ENCODE measurements at places on chromosomes 2 and 18.

- no peak for DNase-seq
Measured at GRCh38 chr2:26581991-26582842, 58.9 kb downstream of the CIB4 start.

DNA sequence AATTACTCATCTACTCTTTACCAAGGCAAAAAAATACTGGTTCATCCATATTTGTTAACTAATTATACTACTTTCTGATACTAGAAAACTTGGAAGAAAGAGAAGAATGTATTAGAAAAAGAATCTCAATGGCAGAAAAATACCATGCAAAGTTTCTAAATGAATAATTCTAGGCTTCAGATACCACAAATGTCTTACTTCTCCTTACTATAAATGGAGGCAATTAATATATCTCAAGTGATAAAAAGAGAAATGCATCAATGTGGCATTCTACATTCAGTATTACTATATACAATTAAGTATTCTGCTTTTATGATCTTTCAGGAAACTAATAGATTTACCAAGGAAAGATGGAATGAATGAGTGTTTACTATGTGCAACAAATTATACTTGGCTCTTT, 85.5 kb downstream of the ITSN2 start:
- no peak for DNase-seq

DNA sequence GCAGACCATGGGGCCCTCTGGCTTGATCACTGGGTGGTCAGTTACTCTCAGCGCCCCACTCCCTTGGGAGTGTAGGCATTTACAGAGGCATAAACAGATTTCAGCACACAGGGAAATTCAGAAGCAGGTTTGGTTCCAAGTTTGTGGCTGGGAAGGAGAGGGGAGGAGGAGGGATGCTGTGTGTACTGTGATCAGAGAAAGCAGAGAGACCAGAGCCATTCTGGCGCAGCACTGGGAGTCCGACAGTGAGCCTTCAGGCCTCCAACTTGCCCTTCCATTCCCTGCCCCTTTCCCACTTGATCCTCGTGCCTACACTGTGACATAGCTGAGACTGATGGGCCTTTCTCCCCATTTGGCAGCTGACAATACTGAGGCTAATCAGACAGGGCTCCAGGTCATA, 47.8 kb upstream of the LOXHD1 start:
- DNase-seq: no peak

DNA sequence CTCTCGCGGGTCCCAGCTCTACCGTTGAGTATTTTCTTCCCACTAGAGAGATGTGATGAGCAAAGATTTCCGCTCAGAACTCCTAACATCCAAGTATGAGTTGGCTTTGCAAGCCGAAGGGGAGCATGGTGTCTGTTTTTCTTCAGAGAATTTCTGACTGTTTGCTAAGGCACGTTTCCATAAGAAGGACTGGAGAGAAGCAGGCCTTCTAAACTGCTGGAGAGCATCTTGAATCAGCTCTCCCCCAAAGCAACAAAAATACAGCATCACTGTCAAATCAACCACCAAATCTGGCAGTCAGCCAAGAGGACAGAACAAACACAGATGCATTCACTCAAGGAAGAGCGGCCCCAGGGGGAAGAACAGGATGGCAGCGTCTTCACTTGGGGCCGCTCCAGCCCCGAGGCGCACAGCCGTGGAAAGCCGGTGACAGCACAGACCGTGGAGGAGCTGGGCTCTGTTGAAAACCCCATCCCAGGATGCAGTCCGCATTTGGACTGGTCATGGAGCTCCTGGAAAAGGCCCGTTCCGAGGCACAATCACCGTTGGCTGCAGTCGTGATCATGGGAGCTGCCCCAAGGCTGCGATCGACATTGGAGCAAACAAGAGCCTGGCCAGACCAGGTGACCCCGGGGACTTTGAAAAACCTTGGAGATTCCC, 101.4 kb downstream of the NFATC1 start:
- DNase-seq: no peak

DNA sequence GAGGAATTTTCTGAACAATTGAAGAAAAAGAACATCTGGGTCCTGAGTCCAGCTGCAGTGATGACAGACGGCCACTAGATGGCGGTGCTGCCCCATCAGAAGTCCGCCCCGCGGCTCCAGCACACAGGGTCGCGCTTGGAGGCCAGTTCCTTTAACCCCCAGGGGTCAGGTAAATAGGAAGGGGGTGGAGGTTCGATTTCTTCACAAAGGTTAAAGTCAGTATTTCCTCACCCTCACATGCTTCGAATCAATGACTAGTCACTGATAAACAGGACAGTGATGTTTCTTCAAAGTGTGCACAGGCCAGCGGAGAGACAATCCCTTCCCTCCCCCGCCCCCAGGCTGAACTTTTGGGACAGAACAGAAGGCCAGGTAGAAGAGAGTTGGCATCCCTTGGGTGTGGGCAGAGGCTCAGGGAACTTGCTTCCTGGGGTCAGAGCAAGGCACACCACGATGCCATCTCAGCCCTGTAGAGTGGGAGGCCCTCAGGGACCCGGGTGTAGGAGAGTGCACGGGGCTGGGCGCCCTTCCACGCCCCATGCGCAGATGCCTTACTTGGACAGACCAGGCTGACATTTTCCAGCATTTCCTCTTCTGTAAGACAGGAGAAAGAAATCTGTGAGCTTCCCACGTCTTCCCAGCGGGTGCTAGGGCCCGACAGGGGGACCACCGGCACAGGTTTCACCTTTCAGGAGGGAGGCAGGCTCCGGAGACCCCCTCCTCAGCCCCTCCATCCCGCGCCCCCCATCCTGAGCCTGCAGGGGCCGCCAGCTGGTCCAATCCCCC, 722 bp downstream of the APOB start:
- peak; percentile 45 for DNase-seq

GRCh38 chr2:216388046-216388884, 16.0 kb upstream of the MARCHF4 start:
- DNase-seq: no peak

- DNase-seq: no peak
Measured at GRCh38 chr2:191860760-191861466, 14.0 kb upstream of the CAVIN2 start.

- no peak for DNase-seq
Measured at GRCh38 chr18:25516747-25517498, 165.0 kb upstream of the ZNF521 start.

DNA sequence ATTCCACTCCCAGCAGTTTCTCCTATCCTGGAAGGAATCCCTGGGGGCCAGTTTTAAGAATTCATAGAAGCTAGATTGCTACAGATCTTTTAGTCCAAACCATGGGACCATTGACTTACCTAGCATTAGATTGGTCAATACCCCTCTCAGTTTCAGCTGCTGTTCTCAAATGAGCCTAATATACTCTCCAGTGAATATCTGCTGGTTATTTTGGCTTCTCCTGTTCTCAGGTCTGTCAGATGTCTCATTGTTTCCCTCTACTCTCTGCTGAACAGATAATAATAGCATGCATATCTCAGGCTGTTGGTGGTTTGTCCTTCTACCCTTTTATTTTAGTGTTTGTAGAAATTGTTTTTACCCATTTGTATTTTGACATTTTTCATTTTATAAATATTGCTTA, 99.5 kb downstream of the FHOD3 start:
- no peak for DNase-seq

- peak; percentile 10 for DNase-seq
Measured at GRCh38 chr2:203532957-203533658, 2.0 kb downstream of the RAPH1 start.

DNA sequence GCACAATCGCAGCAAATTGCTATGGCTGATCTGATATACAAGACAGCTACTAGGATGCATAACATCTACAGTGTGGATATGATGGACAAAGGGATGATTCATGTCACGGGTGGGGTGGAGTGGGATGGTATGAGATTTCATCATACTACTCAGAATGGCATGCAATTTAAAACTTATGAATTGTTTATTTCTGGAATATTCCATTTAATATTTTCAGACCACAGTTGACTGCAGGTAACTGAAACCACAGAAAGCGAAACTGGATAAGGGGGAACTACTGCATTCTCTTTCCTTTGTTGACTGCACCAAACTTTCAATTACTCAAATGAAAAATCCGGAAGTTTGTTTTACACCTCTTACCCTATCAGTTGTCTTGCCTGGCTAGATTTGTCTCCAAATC, 94.4 kb upstream of the NEUROD1 start:
- DNase-seq: peak; percentile 34

- peak; percentile 4 for DNase-seq
Measured at GRCh38 chr2:146579147-146579930, 1265.5 kb upstream of the ACVR2A start.

DNA sequence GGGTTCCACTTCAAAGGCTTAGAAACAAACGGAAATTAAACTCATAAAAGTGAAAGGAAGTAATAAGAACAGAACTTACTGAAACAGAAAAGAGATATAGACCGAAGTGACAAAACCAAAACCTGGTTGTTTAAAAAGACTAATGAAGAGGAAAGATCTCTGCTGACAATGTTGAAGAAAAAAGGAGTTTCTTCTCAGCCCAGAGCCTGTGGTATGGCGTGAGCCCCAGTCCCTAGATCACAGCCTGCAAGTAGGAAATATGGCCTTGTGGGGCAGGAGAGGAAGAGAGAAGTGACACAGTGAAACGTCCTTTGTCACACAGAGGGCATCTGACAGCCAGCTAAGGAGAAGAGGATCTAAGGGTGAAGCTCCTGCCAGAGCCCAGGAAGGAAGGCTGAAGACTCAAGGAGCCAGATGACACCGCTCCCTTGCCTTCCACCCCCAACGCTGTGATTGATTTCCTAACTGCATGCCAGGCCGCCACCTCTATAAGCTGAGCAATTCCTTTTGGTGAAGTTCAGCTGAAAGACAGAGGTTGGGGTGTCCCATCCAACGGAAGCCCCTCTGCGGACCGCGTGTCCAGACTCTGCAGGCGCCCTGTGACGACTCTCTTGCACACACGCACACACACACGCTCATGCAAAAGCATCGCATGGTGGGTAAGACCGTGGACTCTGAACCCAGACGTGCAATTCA, 141.1 kb downstream of the HDAC4 start:
- DNase-seq: no peak

- DNase-seq: no peak
Measured at GRCh38 chr2:46431481-46432235, 47.7 kb upstream of the TMEM247 start.

GRCh38 chr2:65264821-65265670, 37.4 kb downstream of the ACTR2 start:
- DNase-seq: peak; percentile 46

DNA sequence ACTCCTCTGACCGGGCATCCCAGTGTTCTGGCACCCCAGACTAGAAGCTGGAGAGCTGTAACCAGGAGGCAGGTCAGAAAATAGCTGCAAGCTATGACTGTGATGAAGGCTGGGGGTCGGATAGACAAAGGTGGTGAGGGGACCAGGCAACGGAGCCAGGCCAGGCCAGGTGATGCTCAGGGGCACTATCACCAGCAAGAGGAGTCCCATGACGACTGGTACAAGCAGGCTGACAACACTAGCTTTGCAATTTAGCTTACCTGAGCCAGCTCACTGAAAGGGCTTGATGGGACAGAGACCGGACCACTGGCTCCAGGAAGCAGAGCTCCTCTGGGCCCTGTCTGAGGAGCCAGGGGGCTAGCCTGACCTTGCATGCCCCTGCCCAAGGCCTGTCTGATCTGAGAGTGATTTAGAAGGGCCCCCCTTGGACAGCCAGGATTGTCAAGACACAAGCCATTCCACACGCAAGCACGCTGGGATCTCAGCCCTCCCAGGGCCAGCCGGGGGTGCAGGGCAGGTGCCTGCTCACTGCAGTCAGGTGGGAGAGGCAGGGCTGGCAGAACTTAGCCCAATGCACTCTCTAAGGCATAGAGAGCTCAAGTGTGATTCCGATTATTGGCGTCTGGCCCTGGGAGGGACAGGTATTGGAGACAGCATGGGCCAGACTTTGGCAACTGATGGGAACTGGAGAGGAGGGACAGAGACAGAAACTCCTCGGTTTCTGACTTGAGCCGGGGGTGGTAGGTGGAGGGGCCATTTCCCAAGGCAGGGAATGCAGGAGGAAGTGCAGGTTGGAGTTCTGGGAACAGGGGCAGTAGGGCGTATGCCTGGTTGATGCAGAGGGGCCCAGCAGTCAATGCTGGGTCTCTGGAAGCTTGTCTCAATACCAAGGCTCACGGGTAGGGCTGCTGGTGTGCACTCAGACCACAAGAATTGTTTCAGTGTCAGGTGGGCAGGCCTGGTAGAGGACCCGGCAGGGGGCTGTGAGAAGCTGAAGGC, 47.7 kb downstream of the MYO7B start:
- DNase-seq: no peak

- DNase-seq: no peak
Measured at GRCh38 chr18:38473535-38473934, 907.9 kb upstream of the CELF4 start.

- no peak for DNase-seq
Measured at GRCh38 chr2:26735097-26735496, 29.0 kb upstream of the SLC35F6 start.

GRCh38 chr2:158936978-158937377, 31.5 kb upstream of the TANC1 start:
- DNase-seq: no peak

DNA sequence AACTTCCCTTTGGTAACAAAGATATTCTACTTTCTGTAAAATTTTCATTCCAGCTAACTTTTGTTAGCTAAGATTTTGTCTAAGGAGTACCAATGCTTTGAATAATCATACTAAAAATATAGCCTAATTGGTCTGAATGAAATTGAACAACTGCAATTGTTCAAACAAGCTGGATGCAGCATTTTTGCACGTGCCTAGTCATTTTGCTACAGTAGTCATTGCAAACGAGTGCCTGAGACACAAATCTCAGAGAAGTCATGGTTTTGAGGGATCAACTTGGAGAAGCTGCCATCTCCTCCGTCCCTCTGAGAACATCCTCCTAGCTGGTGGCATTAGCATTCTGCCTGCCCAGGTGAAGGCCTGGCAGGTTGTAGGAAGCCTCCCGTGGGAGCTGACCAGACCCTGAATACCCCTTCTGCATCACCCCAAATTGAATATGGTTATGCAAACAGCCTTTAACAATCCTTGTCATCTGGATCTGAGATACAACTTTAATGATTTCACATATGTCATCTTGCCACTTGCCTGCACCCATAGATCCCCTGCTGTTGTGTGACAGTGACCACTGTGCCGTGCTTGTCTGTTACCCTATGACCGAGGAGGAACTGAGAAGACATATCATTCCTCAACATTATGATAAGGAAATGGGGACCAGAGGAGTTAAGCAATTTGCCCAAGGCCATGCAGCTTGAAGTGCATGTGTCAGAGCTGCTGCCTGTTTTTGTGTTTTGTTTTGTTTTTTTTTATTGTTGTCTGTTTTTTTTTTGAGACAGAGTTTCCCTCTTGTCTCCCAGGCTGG, 29.1 kb upstream of the MGAT4A start:
- DNase-seq: no peak

- DNase-seq: no peak
Measured at GRCh38 chr2:121234791-121235190, 50.2 kb downstream of the TFCP2L1 start.

Measured in A549 (cell line).